NCI-H1436 treated with DMSO at 0.1 percent for 48 hours (cell line): ENCODE measurements at places on chromosomes 13 and 19.

- no peak for DNase-seq
Measured at GRCh38 chr19:15227261-15227660, 5.0 kb downstream of the EPHX3 start.

DNA sequence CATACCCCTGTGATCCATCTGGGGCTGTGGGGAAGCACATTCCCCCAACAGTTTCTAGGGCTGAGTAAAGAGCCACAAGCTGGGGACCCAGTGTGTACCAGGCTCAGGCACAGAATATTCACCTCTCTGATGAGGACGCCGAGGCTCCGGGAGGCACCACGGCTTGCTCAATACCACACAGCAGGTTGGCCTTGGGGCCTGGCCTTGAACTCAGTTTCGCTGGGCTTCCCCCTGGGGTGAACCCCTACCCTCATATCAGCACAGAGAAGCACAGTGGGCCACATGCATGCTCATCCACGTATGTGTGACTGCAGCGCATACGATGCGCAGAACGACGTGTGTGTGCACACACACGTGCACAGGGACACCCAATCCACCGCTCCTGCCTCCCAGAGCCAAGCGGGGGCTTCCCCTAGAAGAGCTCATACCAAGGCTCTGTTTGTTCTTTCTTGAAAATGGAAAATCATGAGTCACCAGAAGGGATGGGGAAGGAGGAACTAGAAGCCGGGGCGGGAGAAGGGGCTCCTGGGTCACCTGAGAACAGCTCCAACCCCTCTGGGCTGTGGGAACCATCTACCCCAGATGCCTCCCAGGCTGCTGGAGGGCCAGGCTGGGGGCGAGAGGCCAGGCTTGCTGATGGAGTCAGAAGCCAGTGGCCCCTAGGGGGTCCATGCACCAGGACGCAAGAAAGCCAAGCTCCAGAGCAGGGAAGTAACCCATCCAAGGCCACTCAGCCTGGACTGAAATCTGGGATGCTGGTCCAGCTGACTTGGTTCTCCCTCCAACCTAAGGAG lies 4.9 kb upstream of the PDE4C start:
- no peak for DNase-seq

- DNase-seq = no peak
Measured at GRCh38 chr19:6023085-6023682, 45.2 kb upstream of the RANBP3 start.

GRCh38 chr13:98480915-98481877 lies 95.7 kb downstream of the STK24 start:
- DNase-seq = no peak

GRCh38 chr13:44591316-44591715 lies 15.2 kb upstream of the TSC22D1 start:
- no peak for DNase-seq

DNA sequence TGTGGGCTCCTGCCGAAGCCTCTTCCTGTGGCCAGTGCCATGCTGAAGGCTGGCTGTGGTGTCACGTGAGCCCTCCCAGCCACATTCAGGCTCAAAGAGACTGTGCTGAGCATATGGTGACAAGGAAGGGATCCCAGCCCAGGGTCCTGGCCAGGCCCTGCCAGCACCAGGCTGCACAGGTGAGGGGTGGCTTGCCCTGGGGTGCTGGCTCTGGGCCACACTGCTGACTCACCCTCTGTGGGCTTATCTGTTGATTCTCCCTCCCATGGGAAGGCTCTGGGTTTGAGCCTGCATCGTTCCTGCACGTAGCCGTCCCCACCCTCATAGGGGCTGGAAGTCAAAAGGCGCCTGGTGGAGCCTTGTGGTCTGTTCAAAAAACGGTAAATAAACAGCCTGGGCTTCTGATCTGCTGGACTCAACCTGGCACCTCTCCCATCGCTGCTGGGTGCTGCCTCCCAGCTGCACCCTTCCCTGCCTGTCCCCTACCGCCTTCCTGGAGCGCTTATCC lies 31.1 kb downstream of the DNM2 start:
- peak; percentile 18 for DNase-seq

DNA sequence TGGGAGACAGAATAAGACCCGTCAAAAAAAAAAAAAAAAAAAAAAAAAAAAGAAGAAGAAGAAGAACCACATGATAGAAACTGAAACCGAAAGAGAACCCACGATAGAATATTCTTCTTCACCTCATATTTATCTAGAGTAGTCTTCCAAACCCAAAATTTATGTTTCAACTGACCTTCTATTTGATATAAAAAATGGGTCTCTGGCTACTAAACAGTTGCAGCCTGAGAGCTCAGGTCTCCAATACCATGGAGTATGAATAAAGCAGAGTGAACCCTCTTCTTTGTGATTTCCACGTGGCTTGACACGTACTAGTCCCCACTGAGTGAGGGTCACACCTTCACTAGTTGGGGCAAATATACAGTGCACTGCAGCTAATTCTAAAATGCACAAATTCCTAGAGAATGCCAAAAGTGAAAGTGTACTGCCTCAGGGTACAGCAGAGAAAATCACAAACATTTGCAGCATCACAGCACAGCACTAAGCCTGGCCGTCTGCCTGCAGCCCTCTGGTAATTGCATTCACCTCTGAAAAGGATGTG lies 30.8 kb upstream of the RFC3 start:
- DNase-seq = no peak

- no peak for DNase-seq
Measured at GRCh38 chr13:44051405-44051804, 171.7 kb downstream of the LACC1 start.

DNA sequence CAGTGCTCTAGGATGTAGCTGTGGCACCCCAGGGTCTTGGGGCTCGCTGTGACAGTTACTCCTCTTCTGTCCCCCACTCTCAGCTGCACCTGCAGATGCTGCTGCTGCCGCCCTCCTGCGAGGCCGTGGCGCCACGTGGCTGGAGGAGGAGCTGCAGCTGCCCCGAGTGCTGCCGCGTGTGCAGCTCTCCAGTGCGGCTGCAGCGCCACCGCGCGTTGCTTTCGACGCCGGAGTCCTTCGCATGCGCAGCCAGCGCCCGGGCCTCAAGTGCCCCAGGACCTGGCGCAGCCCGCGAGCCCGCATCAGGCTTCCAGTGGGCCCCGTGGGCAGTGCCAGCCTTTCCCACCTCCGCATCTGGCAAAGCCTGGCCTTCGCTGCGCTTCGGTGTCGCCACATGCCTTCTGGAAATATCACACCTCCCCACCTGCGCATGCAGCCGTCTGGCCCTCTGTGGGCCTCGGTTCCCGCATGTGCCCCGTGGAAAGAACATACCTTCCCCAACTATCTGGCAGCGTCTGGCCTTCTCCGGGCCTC lies 692 bp upstream of the ZNF580 start:
- DNase-seq = no peak

GRCh38 chr19:50320596-50320995 lies 8.6 kb downstream of the KCNC3 start:
- DNase-seq = no peak

GRCh38 chr13:95642028-95642621 lies 2.4 kb downstream of the DZIP1 start:
- DNase-seq = no peak
